ENCODE measurements at places on chromosomes 4 and X.

- no peak for DNase-seq
These were observed 5.9 kb upstream of the HPGD start for GRCh38 chr4:174528226-174528625.

- peak; percentile 27 for DNase-seq
These were observed 17.6 kb upstream of the KIAA1210 start for GRCh38 chrX:119145241-119145653.

GRCh38 chrX:153853180-153853901 is 23.0 kb upstream of the PDZD4 start:
- DNase-seq = no peak

GRCh38 chr4:107599841-107600240 is 120.2 kb downstream of the PAPSS1 start:
- DNase-seq = peak; percentile 45

DNA sequence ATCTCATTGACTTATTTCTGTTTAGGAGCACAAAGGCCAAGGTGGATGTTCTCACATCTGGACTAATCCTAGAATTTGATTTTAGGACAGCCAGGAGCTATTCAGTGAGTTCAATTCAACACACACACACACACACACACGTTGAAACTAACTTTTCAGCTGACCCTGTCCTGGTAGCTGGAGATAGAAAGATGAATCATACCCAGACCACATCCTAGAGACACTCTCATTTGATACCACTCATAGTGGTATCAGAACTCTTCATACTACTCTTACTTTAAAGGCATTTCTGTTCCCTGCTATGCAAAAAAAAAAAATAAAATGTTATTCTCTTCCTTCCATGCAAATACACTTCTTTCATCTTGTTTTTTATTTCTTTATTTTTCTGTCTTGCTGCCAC is 36.7 kb downstream of the KLF8 start:
- no peak for DNase-seq

DNA sequence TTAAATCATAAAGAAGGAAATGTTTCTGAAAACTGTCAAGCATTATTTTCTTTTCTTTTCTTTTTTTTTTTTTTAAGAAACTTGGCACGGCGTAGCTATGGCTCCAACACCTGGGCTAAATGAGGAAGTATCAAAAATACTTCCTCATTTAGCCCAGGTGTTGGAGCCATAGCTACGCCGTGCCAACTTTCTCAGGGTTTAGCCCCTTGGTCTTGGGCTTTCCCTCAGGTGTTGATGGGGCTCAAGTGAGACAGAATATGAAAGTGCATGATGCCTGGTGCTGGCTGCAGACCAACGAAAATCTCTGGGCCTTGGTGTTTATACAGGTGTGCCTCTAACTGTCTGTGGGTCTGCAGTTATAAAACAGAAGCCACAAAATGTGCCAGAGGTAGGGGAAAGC is 132.7 kb downstream of the ARHGAP24 start:
- DNase-seq = no peak

GRCh38 chr4:16270454-16271328 is 44.4 kb upstream of the TAPT1 start:
- no peak for DNase-seq

DNA sequence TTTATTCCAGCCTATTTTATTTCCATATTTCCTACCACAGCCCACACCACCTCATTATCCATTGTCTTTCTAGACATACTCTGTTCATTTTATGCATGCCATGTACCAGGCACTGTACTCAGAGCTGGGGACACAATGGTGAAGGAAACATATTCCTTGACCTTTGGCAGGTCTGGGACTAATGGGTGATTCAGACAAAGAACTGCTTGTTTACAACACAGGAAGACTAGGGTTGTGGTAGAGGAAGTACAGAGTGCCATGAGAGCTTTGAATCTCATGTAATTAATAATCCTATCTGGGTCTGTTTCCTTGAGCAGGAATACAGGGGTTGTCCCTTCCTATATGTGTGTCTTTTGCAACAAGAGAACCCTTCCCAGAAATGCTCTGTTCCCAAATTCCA is 75.1 kb upstream of the NUDT10 start:
- no peak for DNase-seq

DNA sequence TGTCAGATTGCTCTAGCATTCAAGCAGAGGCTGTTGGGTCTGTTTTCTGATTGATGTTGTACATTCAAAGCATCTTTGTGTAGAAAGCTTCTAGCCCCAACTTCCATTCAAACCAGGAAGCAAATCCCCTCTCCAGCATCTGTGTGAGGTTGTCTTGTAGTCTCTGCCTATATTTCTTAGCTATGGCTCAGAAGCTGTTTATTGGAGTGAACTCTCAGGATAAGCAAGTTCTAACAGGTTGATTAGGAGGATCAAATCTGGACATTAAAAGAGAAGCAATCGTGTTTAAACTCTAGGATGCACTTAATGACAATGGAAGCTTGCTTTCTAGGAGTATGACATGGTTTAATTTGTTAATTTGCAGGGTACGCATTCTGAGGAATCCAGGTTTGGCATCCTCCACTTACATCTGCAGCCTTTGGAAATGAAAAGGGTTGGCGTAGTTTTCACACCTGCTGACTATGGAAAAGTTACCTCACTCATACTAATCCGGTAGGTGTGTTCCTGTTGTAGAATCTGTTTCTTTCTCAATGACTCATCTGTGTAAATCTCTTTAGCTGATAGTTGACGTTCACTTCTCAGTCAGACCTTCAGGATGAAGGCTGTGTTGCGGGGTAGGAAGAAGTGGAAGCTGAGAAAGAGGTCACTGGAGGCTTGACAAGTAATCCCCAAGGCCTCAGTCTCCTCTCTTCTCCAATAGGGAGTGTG is 88.0 kb upstream of the TLR2 start:
- no peak for DNase-seq

DNA sequence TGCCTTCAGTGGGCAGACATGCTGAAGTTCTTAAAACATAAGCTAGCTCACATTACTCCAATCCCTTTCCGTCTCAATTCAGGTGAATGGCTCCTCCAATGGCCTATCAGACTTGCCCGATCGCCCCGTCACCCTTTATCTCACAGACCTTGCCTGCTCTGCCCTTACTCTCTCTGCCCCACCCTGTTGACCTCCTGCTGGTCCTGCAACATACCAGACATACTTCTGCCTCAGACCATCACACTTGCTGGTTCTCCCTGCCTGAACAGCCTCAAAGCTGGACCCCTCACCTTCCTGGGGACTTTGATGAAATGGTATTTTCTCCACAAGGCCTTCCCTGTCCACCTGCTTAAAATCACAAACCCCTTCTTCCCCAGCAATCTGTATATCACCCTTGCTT is 340.1 kb upstream of the NR3C2 start:
- DNase-seq = no peak

DNA sequence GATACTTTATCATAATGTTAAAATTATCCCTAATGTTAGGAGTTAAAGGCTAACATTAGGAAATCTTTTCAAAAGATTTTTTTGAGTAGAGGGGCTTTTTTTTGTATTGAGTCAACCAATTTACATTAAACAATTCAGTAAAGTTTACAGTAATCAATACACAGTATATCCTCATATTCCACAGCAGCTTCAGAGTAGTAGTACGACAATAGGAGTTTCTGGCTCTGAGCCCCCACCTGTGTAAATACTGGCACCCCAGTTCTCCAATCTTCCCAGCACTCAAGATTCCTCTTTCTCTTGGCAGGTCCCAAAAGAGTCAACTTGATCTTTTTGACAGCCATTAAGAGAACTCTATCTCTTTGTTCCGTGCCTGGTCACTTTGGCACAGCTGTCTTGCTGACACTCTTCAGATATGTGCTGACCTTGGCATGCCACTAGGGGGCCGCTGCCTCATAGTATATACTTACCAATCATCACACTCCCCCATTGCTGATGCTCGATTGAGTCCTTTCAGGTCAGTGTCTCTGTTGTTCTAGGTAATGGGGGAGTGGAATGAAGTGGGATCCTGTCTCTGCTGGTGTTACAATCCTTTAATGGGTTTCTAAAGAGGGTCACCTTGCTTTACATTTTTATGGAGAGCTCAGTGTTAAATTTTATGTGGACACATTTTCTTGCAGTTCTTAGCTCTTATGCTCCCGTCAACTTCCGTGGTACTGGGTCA is 19.5 kb upstream of the CCNI start:
- DNase-seq = peak; percentile 55

GRCh38 chr4:114734594-114734993 is 136.0 kb downstream of the UGT8 start:
- DNase-seq = peak; percentile 56

DNA sequence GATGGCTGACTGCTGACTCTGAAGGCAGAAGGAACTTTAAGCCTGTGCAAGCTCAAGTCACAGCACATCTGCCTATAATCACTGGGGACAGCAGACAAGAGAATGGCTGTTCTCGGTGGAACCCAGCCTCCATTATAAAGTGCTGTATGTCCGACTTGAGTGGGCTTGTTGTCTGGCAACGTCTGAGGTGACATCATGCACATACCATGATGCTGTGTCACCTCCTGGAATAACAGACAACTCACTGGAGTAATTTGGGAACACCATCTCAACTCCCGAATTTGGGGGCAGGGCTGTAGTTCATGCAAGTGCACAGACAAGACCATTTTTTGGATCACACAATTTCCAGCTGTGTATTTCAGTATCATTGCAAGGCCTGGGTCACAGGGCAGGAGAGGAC is 59.8 kb upstream of the GPM6B start:
- DNase-seq = peak; percentile 87

DNA sequence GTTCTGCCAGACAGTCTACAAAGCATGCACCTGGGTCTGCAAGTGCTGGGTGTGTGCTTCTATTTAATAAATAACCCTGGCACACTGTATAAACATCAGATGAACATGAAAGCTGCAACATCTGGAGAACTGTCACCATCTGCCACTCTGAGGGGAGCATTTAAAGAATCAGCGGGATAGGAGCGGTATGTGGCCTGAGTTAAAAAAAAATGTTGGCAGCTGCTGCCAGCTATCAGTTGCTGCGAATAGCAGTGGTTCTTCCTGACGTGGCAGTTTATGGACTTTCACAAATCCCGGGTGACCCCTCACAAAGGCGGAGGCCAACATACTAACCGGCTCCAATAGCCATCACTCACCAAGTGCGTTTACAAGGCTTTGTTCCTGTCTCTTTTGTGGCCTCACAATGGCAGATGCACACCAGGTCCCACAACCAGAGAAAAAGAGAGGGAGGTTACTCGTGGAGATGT is 95.1 kb downstream of the RASL11B start:
- DNase-seq = peak; percentile 20

- DNase-seq = no peak
These were observed 19.8 kb downstream of the CASK start for GRCh38 chrX:41903544-41903943.

GRCh38 chr4:10088135-10089010 is 28.2 kb downstream of the WDR1 start:
- DNase-seq = no peak

DNA sequence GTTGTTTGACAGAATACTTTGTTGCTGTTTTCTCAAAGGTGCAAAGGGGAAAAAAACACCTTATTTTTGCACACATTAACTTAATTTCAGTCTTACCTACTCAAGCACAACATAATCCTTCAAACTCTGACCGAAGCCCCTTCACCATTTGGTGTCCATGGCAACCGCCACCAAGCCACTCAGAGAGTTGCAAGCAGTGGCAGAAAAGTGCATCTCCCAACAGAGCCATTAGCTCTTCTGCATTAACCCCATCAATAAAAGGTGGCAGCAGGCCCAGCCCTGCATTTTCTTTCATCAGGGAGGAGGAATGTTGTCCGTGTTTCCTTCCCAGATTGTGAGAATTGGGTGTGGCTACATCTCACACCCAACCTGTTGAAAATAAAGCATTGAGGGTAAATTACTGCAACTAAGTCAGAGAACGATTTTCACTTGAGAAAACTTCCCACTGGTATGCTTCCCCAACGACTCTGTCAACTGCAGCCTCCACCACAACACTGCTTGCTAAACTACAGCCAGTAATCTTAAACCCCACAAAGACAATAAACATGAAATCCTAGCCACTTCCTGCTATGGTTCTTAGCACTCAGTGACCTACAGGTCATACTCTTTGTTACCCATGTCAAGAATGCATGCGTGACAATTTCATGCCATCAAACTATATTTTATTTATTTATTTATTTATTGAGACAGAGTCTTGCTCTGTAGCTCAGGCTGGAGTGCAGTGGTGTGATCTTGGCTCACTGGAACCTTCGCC is 154.0 kb downstream of the GRIA3 start:
- DNase-seq = no peak

DNA sequence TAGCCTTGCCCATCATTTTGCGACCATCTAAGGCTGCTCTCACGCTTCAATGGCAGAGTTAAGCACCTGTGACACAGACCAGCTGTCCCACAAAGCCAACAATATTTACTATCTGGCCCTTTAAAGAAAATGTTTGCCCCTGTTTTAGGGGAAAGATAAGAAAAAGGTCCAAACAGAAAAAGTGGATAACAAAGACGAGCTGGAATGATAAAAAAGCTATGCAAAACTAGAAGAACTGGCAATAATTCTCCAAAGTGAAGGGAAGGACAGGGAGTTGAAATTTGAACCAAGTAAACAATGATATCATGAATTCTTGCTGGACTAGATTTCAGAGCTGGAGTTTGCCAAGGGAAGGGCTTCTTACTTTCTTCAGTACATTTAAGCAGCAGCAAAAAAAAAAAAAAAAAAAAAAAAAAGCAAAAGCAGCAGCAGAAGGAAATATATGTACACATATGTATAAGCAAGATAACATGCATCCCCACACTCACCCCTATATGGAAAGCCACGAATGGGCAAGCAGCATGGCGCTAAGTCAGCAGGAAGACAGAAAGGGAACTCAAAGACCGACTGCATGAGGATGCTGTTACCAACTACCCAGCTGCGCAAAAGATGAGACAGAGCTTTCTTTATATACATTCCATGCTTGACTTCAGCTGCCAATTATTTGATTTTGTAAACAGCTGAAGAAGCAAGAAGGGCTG is 12.5 kb downstream of the TRAPPC2 start:
- peak; percentile 44 for DNase-seq

DNA sequence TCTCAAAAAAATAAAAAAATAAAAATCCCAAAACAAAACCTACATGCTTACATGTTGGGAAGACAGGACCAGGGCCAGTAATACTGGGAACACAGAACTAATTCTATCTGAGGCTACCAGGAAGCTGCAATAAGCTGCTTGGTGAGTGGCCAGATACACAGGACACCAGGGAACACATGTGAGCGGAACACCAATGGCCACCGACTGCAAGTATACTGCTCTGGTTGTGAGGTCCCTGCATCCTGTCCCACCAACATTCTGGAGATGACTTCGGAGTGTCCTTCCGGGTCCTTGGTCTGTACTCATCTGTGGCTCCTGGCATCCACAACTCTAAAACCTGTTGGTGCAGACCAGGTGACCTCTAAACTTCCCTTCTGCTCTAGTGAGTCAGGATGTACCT is 2.7 kb downstream of the TNIP2 start:
- no peak for DNase-seq

Data from fibroblast of skin of back (primary cell).